ENCODE measurements at places on chromosomes 2 and 18.

GRCh38 chr18:3793545-3793944 is 343.6 kb downstream of the TGIF1 start:
- no peak for DNase-seq

- no peak for DNase-seq
Observed at GRCh38 chr2:196099916-196100315, 31.3 kb upstream of the DNAH7 start.

- DNase-seq, result no peak
Observed at GRCh38 chr2:67309281-67309680, 87.9 kb upstream of the ETAA1 start.

DNA sequence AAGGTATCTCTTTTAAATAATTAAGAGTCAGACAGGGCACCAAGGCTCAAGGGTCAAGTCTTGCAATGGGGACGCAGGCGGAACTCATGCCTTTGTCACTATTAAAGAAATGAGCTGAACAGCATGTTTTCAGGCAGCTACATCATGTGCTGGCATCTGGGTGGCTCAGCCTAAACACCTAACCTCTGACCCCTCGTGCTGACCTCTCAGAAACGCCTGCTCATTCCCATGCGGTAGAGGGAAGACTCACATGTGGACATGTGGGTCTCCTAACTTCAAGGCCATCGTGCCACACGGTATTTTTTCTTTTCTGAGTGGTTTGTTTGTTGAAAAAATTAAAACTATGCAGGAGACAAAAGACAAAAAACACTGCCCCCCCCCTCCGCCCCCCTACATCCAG is 31.3 kb downstream of the CYP27C1 start:
- no peak for DNase-seq
